Jurkat, Clone E6-1 (cell line): ENCODE measurements at places on chromosomes 3 and 15.

- DNase-seq, result no peak
These were observed 484.2 kb upstream of the ATP11B start for GRCh38 chr3:182309120-182309519.

DNA sequence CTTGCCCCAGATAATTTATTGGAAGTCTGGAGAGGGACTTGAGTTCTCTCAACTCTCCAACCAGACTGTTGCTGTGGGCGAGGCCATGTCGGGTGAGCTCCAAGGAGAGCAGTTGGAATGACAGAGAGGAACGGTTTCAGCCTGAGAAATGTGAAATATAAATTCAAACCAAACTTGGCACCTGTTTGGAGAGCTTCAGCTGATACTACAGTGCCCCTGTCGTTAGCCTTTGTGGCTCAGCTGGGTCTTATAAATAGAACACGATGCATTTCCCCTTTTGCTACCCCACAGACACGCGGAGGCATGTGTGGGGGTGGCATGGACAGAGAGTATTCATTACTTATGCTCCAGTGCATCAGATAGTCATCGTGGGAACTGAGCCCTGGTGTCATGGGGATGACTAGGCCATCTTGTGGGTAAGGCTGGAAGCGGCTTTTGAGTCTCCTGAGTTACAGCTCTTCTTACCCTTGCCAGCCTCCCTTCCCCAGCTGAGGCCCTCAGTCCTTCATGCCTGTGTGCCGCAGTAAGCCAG, 15.6 kb downstream of the SMAD3 start:
- peak; percentile 52 for DNase-seq

DNA sequence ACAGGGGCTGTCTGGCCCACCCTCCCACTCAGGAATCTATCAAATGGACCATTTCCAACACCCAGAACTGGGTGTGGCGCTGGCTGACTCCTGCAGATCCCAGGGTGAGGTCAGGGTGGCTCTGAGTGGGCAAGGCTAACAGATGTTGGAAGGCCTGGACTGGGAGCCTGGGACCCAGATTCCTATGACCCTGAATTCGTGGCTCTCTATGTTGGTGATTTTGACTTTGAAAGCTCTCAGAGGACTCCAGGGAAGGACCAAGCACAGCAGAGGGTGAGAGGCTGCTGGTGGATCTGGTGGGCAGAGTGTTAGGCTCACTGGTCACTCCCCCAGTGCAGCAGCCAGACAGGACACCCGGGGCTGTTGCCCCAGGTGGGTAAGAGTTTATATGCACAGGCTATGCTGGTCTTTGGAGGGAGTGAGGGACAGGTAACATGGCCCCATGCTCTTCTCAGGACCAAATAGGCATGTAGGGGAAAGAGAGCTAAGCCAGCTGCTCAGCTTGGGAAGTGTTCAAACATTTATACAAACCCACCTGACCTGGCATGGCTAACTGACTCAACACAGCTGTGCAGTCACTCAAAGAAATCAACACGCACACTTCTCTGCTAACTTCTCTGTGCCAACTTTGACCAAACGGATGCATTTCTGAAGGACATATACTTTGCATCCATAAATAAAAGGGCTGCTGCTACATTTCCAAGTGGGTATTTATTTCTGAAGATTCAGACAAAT, 62.6 kb upstream of the RAB6B start:
- no peak for DNase-seq

DNA sequence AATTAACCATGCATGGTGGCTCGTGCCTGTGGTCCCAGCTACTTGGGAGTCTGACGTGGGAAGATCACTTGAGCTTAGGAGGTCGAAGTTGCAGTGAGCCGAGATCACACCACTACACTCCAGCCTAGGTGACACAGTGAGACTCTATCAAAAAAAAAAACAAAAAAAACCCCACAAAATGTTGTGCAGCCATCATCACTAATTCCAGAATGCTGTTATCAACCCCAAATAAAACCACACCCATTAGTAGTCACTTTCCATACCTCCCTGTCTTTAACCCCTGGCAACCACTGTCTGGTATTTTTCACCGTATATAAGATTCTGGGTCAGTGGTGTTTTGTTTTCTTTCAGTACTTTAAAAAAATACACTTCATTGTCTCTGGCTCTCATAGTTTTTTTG, 16.6 kb downstream of the HMCES start:
- DNase-seq, result no peak

- no peak for DNase-seq
These were observed 252.7 kb downstream of the SLC9A9 start for GRCh38 chr3:143595456-143596077.

DNA sequence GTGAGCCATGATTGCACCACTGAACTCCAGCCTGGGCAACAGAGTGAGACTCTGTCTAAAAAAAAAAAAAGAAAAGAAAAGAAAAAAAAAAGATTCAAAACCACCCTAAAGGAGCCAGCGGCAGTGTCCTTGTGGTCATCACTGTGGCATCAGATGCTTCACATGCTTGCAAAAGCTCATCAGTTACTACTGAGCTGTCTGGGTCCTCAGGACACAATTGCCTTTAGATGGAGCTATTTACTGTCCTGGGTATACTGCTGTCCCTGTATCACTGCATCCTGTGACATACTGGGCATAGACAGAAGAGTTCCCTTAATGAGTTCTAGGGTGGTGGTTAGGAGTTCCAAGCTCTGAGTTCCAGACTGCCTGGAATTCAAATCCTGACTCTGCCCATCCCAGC, 85.8 kb downstream of the LINGO1 start:
- DNase-seq, result no peak

GRCh38 chr15:81133782-81134461, at the start of gene CFAP161:
CFAP161 (plus strand) TSS chr15:81134270; CDS start chr15:81134330, 60 bp downstream.
- no peak for DNase-seq

DNA sequence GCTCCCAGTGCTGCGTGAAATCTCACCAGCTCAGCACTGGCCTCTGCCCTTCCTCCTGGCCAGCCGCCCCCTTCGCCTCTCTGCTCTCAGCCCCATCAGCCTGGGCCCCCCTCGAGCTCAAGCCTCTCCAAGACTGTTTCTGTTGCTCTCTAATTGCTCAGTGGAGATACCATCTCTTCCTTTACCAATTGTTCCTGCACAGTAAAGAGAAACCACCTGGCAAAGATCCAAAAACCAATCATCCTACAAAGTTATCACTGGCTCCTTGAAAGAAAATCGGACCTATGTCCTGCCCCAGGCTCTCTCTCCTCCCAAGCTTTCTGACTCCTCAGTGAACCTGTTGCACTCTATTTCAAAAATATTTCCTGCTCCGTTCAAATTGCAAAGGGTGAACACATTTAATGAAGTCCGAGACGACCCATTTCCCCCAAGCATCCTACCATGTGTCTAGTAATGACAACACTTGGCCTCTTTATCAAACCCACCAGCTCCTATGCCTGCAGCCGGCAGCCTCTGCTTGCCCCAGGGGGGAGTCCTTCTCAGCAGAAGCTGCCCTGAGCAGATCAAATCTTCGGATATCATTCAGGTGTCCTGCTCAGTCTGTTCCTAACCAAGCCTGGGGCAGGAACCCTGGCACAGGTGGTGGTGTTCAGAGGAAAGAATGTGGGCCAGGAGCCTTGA, 53.7 kb upstream of the FAM174B start:
- no peak for DNase-seq

GRCh38 chr3:20405744-20406143, 219.7 kb upstream of the SGO1 start:
- DNase-seq, result no peak

- no peak for DNase-seq
These were observed 183.6 kb downstream of the MCTP2 start for GRCh38 chr15:94414916-94415315.

GRCh38 chr3:176328198-176328597, 869.1 kb downstream of the TBL1XR1 start:
- no peak for DNase-seq

- peak; percentile 71 for DNase-seq
These were observed 74.8 kb upstream of the NTRK3 start for GRCh38 chr15:88331291-88331690.

GRCh38 chr3:77197408-77197807, 157.5 kb downstream of the ROBO2 start:
- no peak for DNase-seq

DNA sequence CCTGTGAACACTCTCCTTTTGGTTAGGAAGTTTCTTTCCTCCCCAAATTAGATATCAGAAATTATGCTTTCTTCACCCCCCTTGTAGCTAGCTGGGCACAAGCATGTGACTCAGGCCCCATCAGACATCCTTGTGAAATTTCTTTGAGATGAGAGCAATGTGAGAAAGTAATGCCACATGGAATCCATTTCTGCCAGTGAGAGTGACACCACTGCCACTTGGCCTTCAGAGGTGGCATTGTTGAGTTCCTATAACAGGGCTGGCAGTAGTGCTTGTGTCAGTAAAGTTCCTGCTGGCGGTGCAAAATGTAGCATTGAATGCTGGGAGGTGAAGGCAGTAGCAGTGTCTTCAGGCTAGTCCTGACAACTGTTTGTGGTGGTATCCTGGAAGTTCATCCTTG, 80.7 kb upstream of the ZNF280D start:
- no peak for DNase-seq

DNA sequence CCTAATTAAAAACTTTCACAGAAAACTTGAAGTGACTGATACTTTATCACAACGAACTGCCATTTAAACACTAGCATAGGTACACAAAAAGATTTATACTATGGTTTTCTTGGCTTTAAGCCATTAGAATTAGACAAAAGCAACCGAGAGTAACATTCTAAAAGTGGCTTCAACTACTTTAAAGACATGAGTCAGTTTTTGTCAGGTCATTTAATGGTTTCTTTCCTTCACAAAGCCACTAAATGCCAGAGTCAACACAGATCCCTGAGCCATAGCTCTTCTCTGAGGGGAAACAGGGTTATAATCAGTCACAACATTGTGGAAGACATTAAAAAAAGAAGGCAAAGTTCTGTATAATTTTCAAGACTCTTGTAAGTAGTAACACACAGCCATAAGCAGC, 54.6 kb downstream of the CAPN3 start:
- no peak for DNase-seq

- no peak for DNase-seq
These were observed 150.8 kb downstream of the MEGF11 start for GRCh38 chr15:66102563-66103292.

- DNase-seq, result no peak
These were observed 256.1 kb upstream of the PLSCR5 start for GRCh38 chr3:146861262-146861661.

DNA sequence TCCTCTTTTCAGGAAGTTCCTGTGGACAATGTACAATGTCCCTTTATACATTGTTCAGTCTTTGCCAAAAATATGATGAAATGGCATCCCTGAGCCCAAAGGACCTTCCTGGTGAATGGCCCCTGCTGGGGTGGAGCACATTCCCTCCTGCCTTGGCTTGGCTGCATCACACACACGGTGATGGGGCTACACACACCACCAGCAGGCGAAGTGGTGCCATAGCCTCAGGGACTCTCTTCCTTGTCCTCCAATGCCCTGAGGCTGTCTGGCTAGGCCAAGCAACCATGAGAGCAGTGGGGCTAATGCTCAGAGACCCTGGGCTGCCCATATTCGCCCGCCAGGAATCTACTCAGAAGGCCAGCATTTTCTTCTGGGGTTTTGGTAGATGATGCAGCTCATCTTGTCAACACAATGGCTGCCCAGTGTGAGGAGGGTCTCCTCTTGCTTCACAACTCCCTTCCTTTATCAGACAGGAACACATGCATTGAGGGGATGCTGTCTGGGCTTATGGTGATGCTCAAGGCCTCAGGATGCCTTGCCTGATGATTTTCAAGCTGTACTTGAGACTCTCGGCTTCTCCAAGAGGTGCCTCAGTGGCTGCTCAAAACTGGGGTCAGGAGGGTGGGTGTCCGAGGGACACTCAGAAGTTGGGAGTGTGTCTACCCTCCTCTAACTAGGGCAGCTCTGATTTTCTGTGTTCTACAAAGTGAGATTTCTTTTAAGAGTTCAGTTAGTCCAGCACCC, 40.9 kb upstream of the EPHB1 start:
- no peak for DNase-seq

- no peak for DNase-seq
These were observed 287.4 kb downstream of the UACA start for GRCh38 chr15:70475921-70476320.

- DNase-seq, result no peak
These were observed 630.1 kb upstream of the KCNMB2 start for GRCh38 chr3:177906126-177906511.

- DNase-seq, result peak; percentile 69
These were observed 62.9 kb downstream of the ATG7 start for GRCh38 chr3:11335056-11335608.

GRCh38 chr3:159150180-159150579, 348.3 kb downstream of the MFSD1 start:
- no peak for DNase-seq

- no peak for DNase-seq
These were observed 420.4 kb downstream of the TIGIT start for GRCh38 chr3:114714237-114714636.

- DNase-seq, result no peak
These were observed 464.1 kb downstream of the EPHA6 start for GRCh38 chr3:97278506-97278905.

DNA sequence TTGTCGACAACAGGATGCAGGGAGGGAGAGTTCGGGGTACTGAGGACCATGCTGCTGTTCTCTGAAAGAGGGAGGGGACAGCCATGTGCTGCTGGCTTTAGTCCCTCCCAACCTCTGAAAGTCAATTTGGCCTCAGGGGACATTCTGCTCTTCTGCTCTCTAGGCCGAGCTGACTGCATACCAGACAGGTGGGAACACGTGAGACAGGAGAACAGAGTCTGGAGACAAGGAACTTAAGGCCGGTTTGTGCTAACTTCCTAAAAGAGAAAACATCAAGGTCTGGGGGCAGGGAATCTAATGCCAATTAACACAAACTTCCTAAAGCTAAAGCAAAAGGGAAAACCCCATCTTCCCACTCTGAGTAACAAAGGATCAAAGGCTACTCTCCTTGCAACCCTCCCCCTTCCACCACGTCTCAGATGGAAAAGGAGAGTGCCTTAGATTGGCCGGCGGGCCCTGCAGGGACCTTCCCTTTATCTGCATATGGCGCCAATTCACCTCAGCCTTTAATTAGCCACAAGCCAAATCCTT, 41.0 kb downstream of the SLCO2A1 start:
- no peak for DNase-seq

DNA sequence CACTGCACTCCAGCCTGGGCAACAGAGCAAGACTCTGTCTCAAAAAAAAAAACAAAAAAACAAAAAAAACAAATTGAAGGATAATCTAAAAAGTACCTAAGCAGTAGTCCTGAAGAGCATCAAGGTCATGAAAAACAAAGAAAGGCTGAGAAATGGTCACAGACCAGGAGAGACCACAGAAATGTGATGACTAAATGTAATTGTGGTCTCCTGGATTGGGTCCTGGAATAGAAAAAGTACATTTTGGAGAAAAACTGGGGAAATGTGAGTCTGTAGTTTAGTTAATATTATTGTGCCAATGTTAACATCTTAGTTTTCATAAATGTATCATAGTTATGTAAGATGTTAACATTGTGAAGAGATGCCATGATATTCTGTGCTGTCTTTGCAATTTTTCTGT, 267.5 kb upstream of the NR2E3 start:
- DNase-seq, result no peak

DNA sequence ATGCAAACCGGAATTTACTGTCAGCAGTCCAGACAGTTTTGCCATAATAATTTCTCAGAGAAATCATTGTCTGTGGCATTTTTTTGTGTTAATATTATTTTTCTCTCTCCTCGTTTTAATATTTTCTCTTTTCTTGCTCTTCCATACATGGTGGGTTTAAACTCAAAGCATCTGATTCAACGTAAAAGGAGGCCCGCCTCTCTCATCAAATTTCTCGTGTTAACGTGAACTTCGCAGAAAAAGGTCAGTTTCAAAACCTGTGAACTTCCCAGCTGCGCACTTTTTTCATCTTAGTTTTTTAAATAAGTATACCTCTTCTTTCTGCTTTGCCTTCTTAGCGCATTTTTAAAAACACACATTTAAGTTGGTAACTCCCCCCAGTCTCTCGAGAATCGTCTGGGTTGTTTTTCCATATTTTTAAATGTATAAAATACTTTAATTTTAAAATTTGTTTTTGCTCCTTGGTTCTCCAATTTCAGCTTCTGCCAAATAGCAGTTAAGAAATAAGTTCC, 9.1 kb downstream of the SHOX2 start:
- no peak for DNase-seq
